Upper lobe of left lung (tissue), 6 donors: ENCODE measurements at places on chromosomes 11 and 22. TPM values are rescaled to one million over a fixed set of nuclear protein-coding genes. Genes with fewer than 3 reads are reported as not detected.

DNA sequence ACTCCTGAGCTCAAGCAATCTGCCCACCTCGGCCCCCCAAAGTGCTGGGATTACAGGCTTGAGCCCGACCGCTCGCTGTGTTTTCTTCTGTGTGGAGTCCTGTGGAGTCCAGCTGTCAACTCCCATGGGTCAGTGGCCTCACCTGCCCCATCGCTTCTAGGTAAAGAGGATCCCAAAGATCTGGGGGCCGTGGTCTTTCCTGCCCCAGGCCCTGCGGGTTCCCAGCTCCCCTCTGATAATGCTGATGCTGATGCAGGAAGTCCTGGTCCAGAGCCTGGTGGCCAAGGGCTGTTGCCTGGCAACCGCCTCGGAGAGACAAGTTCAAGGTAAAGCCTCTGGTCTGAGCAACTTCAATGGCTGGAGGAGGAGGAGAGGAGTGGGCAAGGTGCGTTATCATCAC lies 9.6 kb downstream of the SSTR3 start:
- no peaks in the 10 kb centered on the region for H3K27me3 ChIP-seq
- peaks cover 11% of the 10 kb centered on the region for H3K4me1 ChIP-seq
- H3K27ac ChIP-seq, result no peak overlapping the region
- DNase-seq, result no peak
- H3K36me3 ChIP-seq, result no peaks in the 10 kb centered on the region
- H3K4me3 ChIP-seq, result no peak overlapping the region

- H3K4me3 ChIP-seq, result no peak overlapping the region
- peak; percentile 31 for DNase-seq
- no peaks in the 10 kb centered on the region for H3K36me3 ChIP-seq
- no peak overlapping the region for H3K27ac ChIP-seq
- no peaks in the 10 kb centered on the region for H3K4me1 ChIP-seq
These were observed 201.5 kb upstream of the LUZP2 start for GRCh38 chr11:24295360-24295759.

DNA sequence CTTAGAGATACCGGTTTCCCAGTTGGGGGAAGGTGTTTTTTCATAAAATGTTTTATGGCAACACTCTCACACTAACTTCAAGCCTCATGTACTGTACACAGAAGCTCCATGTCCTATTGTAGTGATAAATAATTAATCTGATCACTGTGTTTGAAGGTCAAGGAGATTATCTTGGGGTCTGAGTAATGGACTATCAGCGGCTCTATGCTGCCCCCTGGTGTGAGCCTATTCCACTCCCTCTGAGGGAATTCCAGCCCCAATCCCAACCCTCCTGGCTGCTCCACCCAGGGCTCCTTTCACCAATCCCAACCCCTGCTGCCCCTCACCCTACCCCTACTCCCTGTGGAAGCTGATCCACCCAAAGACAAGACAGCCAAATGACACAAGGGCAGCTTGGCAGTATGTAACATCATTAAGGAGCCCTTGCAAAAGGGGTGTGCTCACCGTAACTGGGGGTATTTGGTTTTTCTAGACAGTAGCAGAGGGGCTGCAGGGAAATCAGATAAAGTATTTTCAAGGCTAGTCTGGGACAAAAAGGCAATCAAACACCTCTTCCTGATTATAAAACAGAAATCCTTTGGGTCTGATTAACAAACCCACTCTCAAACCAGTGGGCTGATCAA lies 22.3 kb downstream of the HPS4 start:
- H3K27ac ChIP-seq, result no peak overlapping the region
- H3K4me3 ChIP-seq, result no peak overlapping the region
- H3K27me3 ChIP-seq, result no peaks in the 10 kb centered on the region
- no peak for DNase-seq
- no peaks in the 10 kb centered on the region for H3K4me1 ChIP-seq

The TNNT3 gene
- total RNA-seq, result 13.1 TPM

The CRYBA4 gene
- total RNA-seq, result not detected

The MS4A4A gene
- total RNA-seq, result 26.2 TPM
